Pons (tissue), 1 donor: ENCODE measurements at places on chromosomes 3 and 15.

GRCh38 chr15:69725275-69725674, 272.7 kb downstream of the RPLP1 start:
- DNase-seq = no peak

GRCh38 chr3:111910806-111911205, 51.7 kb downstream of the PHLDB2 start:
- DNase-seq = no peak

- DNase-seq = peak; percentile 60
Measured at GRCh38 chr3:168094877-168095610, 680 bp downstream of the GOLIM4 start.

DNA sequence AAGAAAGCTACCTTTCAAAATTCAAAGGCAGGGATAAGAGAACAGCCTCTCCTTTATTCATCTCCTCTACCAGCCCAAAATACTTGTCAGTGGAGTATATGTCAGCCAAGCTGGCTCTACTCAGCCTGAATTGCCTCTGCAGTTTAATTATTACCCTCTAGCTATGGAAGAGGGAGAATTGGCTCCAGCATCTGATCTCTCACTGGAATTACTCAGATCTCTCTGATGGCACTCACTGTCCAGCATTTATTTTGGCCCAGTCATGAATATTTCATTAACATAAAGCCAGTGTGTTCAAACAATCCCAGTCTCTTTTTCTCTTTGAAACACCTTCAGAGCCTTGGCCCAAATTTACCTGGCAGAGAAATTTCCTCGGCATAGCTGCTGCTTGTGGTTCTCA, 58.6 kb upstream of the TMEM108 start:
- DNase-seq = no peak

DNA sequence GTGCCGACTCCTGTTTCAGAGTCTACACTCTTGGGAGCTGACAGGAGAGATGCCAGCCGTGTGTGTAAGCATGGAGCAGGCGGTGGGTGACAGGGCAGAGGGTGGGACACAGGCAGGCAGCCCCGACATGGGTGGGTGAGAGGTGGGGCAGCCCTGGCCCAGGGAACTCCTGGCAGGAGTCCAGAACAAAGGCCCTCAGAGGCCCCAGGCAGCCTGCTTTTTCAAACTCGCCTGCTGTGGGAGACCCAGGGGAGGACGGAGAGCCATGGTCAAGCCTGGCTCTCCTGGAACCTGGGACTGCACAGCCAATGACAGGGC, 29.3 kb upstream of the SLC41A3 start:
- no peak for DNase-seq

DNA sequence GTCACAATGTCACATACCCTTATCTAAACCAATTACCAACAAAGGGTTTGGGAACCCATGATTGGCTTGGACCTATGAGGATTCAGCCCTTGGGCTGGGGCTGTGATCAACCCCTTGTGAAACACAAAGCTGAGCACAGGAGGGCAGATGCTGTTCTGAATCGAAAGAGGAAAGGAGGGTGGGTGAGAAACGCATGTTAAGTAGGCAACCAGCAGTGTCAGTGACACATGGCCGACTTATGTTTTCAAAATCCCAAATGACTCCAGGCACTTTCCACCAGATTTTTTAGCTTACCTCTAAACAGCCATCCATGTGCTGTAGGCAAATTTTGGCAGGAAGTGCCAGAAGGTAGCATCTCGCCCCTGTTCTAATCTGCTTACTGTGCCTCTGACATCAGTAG, 34.1 kb upstream of the KLHL25 start:
- no peak for DNase-seq

- DNase-seq = no peak
Measured at GRCh38 chr3:144039661-144040060, 68.0 kb downstream of the DIPK2A start.

GRCh38 chr3:25503898-25504301, 75.8 kb downstream of the RARB start:
- no peak for DNase-seq

DNA sequence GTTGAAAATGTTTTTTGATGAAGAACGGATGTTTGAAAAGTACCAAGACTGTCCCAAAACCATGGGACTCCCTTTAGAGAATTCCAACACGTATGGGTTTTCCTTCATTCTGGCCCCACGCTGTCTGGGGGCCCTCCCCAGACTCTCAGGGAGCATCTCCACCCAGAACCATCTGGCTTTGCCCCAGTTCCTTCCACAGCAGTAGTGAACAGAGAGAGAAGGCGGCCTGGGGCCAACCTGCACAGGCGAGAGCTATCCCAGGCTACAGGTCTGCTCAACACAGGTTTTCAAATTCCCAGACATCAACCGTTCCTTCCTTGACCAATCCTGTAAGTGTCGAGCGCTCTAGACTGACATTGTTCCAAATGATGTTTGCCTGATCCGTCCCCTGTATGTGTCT, 92.5 kb upstream of the SNRPA1 start:
- DNase-seq = no peak
